ENCODE measurements at places on chromosomes 4 and X.

DNA sequence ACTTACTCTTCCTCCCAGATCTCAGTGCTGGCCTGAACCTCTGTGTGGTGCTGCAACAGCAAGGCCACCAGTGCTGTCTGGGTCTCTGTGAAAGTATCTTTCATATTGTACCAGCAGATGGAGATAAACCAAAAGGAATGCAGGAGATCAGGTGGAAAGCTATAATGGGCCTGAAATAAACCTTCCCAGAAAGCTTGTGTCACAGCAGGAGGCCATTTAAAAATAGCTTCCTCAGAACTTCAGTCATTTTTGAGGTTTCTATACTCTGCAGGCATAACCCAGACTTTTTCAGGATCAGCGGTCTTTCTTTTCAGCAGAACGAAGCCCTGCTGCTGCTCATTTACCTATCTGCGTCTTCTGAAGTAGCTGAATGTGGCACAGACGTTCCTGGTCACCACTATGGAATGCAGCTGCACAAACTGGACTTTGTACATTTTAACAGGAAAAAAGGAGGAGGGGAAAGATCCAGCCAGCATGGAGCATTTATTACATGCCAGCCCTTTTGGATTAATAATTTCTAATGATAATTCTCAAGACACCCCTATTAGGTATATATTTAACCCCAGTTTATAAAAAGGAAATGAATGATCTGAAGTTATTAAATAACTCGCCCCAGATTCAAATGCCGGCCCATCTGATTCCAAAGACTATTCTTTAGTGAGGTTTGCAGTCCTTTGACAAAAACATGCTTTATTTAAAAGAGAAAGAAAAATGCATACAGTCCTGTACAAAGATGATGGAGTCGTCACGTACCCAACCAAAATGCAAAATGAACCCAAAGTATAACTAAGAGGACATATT is 119.7 kb downstream of the NFKB1 start:
- no peak for DNase-seq

DNA sequence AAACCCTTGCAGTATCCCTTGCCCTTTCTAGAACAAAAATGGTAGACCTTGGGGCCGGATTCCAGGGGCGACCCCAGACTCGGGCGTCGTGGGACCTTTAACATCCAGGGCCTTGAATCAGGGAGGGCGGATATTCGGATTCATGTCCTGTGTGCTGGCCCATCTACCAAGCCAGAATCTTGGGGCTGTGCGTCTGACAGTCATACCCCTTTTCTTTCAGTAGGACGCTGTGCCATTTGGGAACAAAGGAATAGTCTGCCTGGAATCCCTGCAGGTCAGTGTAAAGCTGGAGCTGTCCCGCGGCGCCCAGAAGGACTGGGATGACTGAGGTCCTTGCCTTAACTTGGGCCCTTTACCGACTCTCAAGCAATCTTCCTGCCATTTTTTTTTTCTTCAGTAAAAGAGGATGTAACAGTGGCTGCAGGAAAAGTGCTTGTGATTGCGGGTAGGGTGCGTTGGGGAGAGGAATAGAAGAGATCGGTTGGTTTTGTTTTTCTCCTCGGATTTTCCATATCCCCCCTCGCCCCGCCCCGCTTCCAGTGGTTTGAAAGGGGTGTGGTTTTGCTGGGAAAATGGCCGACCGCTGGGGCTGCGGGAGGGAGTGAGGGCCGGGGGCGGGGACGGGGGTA is 518 bp downstream of the ARMCX1 start:
- no peak for DNase-seq

GRCh38 chr4:89254847-89255246 is 52.8 kb downstream of the GPRIN3 start:
- DNase-seq = no peak

GRCh38 chr4:40990236-40990898 is 224.0 kb downstream of the APBB2 start:
- no peak for DNase-seq

GRCh38 chrX:110287605-110288004 is 30.3 kb downstream of the AMMECR1 start:
- DNase-seq = no peak

GRCh38 chrX:28997706-28998463 is 410.6 kb downstream of the IL1RAPL1 start:
- no peak for DNase-seq

GRCh38 chr4:42440083-42440482 is 42.8 kb downstream of the SHISA3 start:
- DNase-seq = no peak

Measured in T-helper 22 cell (primary cell).